ENCODE measurements at places on chromosomes 13 and 19.

DNA sequence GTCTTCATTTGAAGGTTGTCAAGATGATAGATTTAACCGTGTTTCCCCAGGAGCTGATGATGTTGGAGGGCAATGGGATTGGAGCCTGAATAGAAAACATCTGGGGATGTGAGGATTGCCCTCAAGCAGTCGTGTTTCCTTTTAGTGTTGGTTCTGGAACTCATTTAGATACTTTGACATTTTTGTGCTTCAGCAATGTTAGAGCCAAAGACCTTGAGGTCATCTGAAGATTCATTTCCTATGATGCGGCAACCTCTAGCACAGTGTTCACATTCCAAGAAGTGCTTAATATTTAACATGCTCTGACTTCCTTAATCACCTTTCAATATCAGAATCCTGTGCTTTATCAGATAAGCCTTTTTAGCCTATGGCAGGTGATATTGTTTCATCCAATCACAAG is 82.7 kb downstream of the SLC10A2 start:
- no peak for DNase-seq

DNA sequence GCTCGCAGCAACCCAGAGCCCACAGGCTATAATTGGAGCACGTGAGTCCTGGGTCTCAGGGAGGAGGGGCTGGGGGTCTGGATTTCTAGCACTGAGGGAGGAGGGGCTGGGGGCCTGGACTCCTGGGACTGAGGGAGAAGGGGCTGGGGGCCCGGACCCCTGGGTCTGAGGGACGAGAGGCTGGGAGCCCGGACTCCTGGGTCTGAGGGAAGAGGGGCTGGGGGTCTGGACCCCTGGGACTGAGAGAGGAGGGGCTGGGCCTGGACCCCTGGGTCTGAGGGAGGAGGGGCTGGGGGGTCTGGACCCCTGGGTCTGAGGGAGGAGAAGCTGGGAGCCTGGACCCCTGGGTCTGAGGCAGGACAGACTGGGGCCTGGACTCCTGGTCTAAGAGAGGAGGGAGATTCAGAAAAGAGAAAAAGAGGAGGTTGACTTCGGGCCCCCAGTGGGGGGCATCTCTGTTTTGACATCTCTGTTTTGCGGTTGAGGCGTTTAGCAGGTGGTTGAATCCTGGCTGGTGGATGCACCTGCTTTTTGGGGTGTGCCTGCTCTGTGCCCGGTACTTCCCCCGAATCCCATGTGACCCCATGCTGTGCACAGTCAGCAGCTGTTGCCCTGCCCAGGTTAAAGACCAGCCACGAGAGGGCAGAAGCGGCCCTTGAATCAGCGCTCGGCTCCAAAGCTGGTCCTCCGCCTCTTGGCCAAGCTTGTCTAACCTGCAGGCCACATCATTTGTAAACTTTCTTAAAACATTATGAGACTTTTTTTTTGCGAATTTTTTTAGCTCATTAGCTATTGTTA is 10.5 kb downstream of the PVR start:
- peak; percentile 20 for DNase-seq

GRCh38 chr13:110980921-110981320 is 66.1 kb upstream of the ANKRD10 start:
- DNase-seq: no peak

GRCh38 chr13:45439781-45440462 is 21.7 kb upstream of the SLC25A30 start:
- no peak for DNase-seq

GRCh38 chr13:109333893-109334651 is 452.3 kb downstream of the IRS2 start:
- peak; percentile 80 for DNase-seq

- DNase-seq: peak; percentile 75
These were observed 2.5 kb upstream of the GARIN5A start for GRCh38 chr19:50478901-50479715.

DNA sequence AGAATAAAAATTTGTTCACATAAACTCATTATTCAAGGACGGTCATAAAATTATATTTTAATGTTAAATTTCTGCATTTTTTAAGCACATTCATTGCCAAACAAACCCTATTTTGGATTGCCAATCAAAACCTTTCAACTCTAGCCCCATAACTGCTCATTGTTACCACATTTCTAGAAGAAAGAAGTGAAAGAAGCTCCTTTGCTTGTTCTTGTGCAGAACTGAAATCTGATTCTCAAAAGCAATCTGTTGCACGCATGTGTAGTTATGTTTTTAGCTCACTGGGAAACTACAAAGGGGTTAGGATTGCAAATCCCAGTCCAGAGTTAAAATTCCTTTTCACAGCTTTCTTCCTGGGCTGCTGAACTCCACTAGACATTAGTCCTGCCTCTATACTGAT is 109.5 kb upstream of the MIR17HG start:
- no peak for DNase-seq

- DNase-seq: no peak
These were observed 222.7 kb upstream of the SOX1 start for GRCh38 chr13:111844222-111844671.

GRCh38 chr19:16088351-16089009 is 12.2 kb downstream of the TPM4 start:
- no peak for DNase-seq

GRCh38 chr13:100517728-100518127 is 70.9 kb downstream of the GGACT start:
- DNase-seq: no peak

DNA sequence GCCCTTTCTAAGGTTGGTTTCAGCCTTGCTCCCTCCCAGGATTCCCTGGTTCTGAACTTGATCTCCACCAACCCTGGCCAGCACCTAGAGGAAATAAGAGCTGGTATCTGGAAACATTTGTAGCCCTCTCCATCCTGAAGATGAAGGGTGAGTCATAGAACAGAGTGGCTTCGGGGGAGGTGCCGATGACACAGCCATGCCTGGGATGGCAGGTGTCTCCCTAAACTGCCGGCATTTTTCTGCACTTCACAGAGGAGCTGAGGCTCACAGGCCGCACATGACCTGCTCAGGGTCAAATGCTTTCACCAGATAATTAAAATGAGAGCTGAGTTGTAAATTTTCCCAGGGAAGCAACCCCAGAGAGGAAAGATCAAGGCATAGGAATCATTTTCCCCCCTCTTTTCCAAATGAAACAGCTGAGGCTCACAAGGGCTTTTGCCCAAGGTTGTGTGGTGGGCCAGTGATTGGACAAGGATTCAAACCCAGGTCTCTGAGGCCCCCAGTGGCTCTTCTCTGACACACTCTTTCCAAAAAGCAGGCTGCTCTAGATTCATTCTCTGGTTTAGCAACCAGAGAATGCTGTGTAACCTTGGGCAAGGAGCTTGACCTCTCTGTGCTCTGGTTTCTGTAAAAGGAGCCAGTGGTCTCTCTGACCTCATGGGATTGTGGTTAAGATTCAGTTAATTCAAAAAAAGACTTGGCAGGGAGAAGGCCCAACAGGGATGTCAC is 1.2 kb upstream of the SLC25A42 start:
- DNase-seq: peak; percentile 73

GRCh38 chr19:39864118-39864517 is 17.9 kb upstream of the FBL start:
- no peak for DNase-seq

GRCh38 chr19:32438751-32439150 is 33.2 kb downstream of the DPY19L3 start:
- no peak for DNase-seq

DNA sequence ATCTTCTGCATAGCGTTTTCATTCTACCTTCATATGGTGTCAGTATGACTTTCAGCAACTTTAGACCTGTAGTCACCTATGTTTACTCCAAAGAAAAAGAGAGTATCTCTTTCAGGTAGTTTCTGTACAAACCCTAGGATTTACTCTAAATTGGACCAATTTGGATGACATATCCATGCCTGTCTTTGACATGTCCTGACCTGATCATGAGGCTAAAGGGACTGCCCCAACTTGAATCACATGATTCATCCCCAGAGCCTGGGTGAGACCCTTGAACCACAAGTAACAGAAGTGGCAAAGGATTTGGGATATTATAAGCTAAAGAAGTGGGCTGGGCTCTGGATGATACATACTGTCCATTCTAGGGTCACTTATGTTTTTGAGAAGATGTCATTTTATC is 124.5 kb upstream of the CSNK1A1L start:
- no peak for DNase-seq

DNA sequence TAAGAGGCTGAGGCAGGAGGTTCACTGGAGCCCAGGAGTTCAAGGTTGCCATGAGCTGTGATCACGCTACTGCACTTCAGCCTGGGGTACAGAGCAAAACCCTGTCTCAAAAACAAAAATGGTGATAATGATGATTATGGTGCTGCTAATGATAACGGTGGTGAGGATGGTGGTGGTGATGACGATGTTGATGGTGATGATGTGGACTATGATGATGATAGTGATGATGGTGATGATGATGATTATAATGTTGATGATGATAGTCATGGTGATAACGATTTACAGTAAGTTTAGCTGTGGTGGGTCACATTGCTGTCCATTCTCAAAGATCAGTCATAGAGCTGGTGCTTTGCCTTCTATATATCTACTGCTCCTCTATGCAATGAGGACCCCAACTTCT is 1340.6 kb downstream of the UQCRFS1 start:
- DNase-seq: no peak

GRCh38 chr19:20388706-20389225 is 176.8 kb downstream of the ZNF737 start:
- no peak for DNase-seq

DNA sequence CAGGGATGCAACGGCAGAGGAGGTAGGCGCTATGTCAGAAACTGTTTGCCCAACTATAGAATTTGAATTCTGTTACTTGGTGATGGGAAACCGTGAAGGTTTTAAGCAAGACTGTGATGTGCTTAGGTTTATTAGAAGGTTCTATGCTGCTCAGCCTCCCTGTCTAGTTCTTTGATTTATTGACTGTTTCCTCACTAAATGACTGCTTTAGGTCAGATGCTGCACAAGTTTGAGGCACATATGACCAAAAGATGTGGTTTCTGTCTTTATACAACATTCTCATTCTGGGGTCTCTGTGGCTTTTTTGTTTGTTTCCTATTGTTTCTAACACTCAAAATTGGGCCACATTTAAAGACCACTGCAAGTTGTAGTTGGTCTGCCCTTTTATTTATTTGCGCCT is 323.0 kb upstream of the OBI1 start:
- no peak for DNase-seq

DNA sequence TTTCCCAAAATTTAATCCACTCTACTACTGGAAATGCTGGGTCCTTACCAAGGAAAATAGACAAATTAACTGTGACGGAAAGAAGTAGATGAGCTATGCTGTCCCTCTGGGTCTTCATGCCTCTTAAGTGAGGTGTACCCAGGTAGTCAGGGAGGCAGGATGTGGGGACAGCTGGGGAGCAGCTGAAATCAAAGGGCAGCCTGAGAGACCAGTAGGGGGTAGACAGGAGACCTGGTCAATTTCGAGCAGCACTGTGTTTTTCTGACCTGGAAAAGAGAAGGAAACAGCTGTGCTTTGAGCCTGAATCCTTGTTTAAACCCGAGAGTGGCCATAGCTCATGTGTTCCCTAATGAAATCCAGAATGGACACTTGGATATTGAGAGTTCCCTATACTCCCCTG is 587.3 kb downstream of the EFNB2 start:
- no peak for DNase-seq

DNA sequence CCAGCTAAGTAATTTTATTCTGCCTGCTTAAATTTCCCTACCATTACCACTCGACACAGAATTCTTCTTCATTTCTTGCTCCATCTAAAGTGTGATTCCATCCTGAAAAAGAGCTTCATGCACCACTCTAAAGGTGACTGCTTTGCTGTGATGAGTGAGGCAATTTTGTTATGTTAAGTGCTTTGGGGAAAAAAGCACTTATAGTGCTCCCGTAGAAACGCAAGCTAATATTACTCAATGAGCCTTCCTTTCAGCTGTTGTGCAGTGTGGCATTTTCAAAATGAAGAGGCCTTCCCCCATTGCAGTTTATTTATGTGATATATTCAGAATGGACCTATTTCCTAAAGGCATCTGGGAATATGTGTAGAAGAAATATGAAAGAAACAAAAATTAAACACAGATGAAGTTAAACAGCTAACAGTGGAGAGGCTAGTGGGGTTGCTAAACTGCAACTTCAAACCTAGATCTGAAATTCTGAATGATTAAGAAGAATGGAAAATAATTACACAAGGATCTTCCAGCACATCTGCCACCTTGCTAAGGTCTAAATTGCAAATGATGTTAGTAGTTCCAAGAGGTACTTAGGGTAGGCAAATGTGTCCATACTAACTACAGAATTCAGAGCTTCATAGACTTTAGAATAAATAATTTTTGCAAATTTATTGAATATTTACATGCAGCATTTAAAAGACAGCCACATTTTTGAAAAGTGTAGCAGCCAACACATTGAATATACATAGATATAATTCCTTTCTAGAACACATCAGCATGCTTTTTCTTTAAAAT is 211.7 kb downstream of the DCT start:
- DNase-seq: no peak

DNA sequence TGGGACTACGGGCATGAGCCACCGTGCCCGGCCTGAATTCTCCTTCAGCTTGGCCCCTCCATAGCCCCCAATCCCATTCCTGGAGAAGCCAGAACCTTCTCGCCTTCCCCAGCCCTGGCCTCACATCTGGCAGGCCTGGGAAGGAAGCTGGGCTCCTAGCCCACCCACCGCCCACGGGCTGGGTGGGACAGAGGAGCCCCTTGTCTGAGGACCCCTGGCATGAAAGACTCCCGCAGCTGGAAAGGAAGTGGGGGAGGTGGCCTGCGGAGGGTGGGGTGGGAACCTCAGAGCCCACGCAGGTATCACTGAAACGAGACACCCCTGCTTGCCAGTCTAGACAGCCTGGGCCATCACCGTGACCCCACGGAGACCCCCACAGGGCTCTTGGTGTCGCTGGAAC is 7.7 kb upstream of the NANOS3 start:
- DNase-seq: no peak

GRCh38 chr13:89490661-89491060 is 1819.5 kb downstream of the SLITRK5 start:
- DNase-seq: no peak

- no peak for DNase-seq
These were observed 57.2 kb upstream of the SERPINE3 start for GRCh38 chr13:51282322-51282721.

DNA sequence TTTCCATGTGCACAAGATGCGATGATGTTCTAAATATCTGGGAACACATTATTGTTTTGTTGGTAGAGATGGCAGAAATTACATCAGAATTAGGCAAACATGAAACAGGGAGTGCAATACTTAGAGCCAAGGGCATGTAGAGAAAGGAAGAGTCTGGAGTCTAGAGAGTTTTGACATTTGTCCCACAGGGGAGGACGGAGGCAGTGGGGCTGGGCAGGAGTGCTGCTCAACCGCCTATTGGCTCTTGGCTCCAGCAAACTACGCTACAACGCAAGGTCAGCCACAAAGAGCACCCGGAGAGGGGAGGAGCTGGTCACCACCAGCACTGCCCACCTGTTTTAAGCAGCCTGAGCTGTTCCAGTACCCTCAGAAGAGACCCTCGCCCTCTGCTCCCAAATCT is 108.3 kb downstream of the ABCC4 start:
- DNase-seq: no peak

GRCh38 chr13:61123538-61124289 is 291.9 kb downstream of the PCDH20 start:
- peak; percentile 22 for DNase-seq
